T-helper 17 cell (primary cell): ENCODE measurements at places on chromosomes 11 and 22. TPM values are rescaled to one million over a fixed set of nuclear protein-coding genes. Genes with fewer than 3 reads are reported as not detected.

KCNQ1OT1 gene
- 0.20 TPM for total RNA-seq

GRCh38 chr11:61616434-61616833 is 35.6 kb upstream of the SYT7 start:
- H3K4me1 ChIP-seq = no peaks in the 10 kb centered on the region
- H3K4me3 ChIP-seq = no peak overlapping the region
- no peak for DNase-seq
- H3K36me3 ChIP-seq = peaks cover 2% of the 10 kb centered on the region
- peaks cover 58% of the 10 kb centered on the region for H3K27me3 ChIP-seq
- no peak overlapping the region for H3K27ac ChIP-seq

B4GALNT4 gene
- 8.6 TPM for total RNA-seq

CYB5R2 gene
- total RNA-seq = not detected

GRCh38 chr11:65920372-65920802 is 1.2 kb downstream of the DRAP1 start:
- no peaks in the 10 kb centered on the region for H3K36me3 ChIP-seq
- H3K4me3 ChIP-seq = peak overlapping the region; percentile 94
- H3K4me1 ChIP-seq = peaks cover 19% of the 10 kb centered on the region
- no peak for DNase-seq

RGL4 gene
- 20.2 TPM for total RNA-seq

CREBZF gene
- 50.5 TPM for total RNA-seq

DNA sequence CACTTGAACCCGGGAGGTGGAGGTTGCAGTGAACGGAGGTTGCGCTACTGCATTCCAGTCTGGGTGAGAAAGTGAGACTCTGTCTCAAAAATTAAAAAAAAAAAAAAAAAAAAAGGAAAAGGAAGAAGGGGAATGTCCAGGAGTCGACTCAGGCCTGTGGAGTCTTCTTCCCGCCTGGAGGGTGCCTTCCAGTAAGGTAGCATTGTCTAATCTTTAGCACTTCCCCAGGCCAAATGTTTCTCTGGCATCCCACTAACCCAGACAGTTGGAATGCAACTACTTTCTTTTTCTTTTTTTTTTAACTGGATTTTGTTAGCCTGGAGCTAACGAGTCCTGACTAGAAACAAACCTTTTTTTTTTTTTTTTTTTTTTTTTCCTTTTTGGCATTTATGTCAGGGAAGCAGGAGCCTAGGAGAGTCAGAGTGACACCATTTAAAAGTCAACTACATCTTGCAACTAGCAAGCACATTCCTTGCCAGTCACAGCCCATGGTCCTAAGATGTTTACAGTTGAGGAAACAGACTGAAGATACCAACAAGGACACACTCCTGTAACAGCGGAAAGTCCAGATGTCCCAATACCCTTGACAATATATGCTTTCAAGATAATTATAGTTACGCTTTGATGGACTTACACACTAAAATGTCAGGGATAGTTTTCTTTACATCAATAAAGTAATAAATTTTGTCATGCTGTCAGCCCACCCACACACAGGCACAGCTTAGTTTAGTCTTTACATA is 10.6 kb downstream of the PLET1 start:
- no peaks in the 10 kb centered on the region for H3K27me3 ChIP-seq
- DNase-seq = no peak
- H3K4me1 ChIP-seq = no peaks in the 10 kb centered on the region
